ENCODE measurements at places on chromosomes 1 and 21.

DNA sequence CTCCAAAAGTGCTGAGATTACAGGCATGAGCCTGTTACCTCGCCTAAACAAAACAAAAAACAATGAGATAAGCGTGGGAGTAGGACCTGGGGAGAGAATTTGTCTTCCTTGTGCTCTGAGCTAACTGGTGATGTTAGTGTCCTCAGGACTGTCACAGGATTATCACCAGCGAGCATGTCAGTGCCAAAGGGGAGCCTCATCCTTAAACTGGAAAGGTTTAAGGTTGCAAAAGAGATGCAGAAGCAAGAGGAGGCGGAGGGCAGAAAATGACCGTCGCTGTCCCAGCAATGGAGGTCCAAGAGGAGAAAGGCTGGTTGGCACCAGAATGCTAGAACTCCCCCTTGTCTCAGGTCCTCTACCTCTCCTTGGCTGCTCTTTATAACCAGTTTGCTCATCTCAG is 3.9 kb downstream of the SYPL2 start:
- no peak for DNase-seq

DNA sequence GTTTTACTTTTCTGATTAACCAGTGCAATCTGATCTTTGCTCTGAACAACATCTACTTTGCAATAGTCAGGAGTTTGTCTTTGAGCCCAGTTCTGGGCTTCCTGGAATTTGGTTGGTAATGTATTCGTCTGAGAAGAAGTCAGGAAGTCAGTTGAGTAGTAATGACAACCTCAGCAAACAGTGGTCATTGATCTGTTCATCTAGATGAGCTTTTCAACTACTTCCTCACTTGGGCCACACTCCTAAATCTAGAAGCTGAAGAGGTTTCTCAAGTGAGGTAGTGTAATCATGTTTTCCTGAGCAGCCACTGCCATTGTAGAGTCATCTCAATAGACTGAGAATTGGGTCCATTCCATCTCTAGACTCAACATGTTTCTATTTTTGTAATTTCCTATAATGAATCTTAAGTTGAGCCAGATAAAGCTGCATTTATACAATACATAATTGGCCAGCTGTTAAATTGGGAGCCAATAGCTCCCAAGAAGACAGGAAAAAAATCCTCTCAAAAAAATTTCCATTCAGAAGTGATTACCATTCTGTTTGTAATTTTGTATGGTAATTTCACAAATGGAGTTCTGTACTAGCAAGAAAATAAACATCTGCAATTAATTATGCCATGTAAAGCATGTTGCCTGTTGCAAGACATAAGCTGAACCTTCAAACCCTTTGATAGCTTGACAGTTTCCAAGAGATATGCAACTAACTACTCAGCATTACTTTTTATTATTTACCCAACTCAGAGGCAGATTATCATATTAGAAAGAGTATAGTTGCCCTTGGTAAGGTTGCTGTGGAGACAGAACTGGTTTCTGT is 49.6 kb downstream of the WDR64 start:
- DNase-seq, result no peak

DNA sequence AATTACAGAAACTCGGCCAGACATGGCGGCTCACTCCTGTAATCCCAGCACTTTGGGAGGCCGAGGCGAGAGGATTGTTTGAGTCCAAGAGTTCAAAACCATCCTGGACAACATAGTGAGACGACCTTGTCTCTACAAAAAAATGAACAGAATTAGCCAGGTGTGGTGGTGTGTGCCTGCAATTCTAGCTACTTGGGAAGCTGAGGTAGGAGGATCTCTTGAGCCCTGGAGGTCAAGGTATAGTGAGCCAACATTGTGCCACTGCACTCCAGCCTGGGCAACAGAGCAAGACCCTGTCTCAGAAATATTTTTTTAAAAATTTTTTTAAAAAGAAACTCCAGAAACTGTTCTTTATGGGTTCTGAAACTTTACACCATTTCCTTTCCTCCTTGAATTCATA is 38.4 kb upstream of the IFNGR2 start:
- no peak for DNase-seq

GRCh38 chr1:162074276-162075005 is 5.0 kb downstream of the NOS1AP start:
- DNase-seq, result no peak

DNA sequence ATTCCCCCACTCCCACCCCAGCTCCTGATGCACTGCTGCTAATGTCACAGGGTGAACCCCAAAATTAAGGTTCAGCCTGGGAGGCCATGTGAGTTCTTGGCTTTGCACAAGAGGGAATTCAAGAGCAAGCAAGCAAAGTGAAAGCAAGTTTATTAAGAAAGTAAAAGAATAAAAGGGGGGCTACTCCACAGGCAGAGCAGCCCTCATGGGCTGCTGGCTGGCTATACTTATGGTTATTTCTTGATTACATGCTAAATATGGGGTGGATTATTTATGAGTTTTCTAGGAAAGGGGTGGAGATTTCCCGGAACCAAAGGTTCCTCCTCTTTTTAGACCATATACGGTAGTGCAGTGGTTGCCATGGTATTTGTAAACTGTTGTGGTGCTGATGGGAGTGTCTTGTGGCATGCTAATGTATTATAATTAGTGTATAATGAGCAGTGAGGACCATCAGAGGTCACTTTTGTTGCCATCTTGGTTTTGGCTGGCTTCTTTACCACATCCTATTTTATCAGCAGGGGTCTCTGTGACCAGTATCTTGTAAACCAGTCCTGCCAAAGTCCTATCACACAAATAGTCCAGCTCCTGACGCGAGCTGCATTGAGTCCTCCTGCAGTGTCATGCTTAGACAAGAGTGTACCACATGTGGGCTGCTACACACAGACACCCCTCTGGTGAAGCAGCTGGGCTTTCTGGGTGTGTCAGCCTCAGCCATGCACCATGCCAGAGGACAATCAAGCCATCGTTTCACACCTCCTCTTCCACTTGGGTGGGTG is 46.4 kb upstream of the CSF1 start:
- no peak for DNase-seq

GRCh38 chr1:41919131-41919530 is 409 bp upstream of the HIVEP3 start:
- DNase-seq, result no peak

Measured in germinal center (tissue), 1 donor.